SW480 (cell line): ENCODE measurements at places on chromosomes 13 and 19.
A peak's percentile ranks its signal among the peaks of the same experiment; 100 is the strongest.

GRCh38 chr19:29410601-29411000, 115.2 kb upstream of the VSTM2B start:
- DNase-seq, result no peak

DNA sequence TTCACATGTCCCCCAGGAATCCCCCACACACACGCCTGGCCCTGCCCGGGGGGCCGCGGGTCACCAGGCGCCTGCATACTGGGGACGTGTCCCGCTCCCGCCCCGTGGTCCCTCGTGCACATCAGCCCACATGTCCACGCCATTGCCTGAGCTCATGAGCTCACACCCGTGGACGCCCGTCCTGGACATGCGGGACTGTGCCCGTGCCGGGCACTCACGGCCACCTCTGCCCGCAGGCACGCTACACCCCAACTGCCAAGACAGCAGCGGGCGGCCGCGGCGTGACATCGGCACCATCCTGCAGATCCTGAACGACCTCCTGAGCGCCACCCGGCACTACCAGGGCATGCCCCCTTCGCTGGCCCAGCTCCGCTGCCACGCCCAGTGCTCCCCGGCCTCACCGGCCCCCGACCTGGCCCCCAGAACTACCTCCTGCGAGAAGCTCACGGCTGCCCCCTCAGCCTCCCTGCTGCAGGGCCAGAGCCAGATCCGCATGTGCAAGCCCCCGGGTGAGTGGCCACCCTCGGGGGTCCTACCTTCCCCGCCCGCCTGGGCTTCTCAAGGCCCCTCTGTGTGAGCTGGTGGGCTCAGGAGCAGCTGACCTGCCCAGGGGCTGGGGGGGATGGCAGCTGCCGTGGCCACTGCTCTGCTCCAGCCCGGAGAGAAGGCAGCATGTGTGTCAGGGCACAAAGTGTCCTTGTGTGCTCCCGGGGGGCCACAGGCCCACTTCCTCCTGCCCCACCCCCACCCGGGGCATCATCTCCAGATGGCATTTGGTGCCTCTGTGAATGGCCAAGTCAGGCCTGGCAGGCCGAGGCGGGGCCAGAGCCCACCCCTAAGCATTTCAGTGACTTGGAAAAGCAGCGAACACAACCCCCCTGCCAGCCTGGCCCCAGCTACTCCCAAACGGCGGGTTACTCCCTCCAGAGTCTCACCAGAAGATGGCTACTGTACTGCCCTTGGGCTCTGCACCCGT, 7.1 kb downstream of the MIDN start:
- DNase-seq, result no peak

DNA sequence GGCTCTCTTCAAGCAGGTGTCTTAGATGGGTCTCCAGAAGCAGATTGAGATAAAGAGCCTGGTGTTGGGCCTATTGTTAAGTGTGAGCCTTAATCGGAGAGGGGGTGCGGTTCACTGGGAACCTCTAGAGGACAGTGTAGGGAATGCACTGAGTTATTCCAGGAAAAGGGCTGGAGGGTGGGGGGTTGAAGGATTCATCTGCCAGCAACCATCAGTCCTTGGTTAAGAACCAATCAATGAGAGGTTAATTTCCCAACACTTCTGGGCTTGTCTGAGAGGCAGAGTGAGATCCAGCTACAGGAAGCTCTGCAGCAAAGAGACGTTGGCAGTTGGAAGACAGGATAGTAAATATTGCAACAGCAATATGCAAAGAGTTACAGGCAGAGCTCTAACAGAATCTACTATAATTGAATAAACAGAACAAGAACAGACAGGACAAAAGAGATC, 28.7 kb downstream of the CYP4F2 start:
- DNase-seq, result peak; percentile 54

GRCh38 chr19:870963-871401, 11.5 kb downstream of the CFD start:
- no peak for DNase-seq

- DNase-seq, result no peak
Observed at GRCh38 chr13:109028624-109029023, 399.2 kb downstream of the MYO16 start.

DNA sequence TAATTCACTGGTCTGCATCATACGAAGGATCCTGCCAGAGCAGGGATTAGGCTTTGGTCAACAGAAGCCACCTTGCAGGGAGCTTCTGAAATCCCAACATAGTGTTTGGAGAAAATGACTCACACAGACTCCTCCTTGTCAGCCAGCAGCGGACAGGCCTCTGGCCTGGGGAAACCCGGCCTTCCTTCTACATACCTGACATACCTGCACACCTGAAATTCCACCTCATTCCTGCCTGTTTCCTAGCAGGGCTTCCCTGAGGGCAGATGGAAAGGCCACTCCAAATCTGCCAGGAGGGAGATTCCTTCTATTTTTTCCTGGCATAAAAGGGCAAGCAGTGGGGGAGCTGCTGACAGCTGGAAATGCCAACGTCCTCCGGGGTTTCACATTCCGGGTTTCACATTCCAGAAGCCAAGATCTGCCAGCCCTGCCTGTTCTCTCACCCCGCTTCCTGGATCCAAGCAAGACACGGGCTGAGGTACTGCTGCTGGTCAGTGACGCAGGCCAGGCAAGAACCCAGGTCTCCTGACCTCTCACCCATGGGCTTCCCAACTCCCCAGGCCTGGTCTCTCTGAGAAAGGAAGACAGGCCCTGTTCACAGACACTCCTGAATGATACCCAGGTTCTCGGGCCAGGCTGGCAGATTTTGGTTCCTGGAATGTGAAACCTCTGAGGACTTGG, 18.2 kb upstream of the IGFL1 start:
- peak; percentile 82 for DNase-seq

- DNase-seq, result no peak
Observed at GRCh38 chr13:30851697-30852096, 54.4 kb upstream of the MEDAG start.

DNA sequence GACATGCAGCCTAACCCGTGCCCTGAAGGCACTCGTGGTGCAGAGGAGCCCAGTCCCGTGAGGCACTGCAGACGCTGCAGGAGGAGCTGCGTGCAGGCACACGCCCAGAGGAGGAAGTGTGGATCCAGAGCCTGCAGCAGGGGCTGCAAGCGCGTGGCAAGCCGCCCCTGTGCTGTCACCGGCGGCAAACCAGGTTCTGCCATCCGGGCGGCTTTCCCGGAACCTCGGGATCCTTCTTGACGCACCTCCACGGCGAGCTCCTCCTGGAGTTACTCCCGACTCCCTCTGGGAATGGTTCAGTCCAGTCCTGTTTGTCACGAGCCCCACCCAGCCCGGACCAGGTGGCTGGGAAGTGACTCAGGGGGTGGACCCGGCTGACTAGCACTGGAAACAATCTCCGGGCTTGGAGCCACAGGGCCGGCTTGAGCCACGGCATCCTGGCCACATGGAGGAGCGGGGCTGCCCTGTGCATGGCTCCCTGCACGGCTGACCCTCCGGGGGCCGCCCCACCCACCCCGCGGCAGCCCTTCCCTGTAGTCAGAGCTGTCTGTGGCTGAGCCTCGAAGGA, 10.2 kb downstream of the DPP9 start:
- peak; percentile 81 for DNase-seq

DNA sequence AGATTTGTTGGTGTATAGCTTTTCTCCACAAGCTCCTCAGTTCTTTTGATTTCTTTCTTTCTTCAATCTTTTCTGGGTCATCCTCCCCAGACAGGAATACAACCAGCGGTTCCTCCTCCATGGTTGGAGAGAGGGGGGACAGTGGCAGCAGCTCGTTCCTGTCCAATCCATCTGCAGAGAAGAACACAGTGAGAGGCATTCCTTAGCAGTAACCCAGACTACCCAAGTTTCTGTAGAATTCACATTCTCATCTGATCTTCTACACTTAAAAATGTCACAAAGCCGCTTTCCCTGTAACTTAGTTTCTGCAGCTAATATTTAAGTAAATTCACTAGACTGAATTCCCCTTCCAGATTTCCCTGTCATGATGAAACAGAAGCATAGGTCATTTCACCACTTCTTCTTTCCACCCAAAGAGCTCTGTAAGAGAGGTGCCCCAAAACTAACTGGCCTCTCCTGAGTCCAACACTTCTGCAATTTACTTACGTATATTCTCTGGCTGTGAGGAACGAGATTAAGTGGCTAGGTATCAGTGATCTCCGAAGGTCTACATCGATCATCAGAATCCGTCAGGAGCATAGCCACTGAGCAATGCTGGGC, 171.9 kb downstream of the TBC1D4 start:
- no peak for DNase-seq

DNA sequence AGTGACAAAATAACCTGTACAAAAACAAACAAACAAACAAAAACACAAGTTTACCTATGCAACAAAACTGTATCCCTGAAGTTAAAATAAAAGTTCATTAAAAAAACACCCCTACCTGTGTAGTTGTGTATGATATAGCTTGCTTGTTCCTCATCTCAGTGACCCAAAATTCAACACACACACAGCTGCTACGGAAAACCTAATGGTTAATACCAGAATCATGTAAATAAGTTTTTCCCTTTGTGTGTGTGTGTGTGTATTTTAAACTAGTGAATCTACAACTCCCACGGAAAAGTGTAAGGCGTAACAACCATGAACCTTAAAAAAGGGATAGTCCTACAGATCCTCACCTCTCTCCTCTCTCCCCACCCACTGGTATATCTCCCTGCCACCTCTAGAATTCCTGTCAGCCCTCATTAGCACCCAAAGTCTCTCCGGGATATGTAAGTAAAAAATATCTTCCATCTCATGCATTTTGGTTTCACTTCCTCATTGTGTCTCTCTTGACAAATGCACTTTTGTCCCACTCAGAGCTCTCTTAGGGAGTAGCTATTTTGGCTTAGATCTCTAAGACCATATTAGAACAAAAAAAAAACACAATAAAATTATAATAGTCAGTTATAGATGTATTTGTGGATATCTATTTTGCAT, 2236.5 kb downstream of the PCDH9 start:
- no peak for DNase-seq

DNA sequence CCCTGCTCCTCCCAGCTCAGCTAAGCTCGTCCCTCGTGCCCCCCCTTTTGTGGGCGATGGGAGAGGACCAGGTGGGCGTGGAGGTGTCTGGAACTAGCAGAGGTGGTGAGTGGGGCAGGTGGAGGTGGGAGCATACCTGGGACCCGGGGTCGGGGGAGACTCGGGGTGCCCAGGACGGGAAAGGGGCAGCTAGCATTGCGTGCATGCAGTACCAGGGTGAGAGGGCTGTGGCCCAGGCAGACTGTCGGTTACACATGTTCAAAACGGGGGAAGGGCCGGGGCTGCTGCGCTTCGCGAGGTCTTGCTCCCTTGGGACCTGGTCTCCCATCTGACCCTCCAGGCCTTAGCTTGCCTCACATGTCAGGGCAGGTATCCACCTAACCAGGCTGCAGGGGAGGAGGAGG, 9.1 kb downstream of the TLE5 start:
- no peak for DNase-seq

- no peak for DNase-seq
Observed at GRCh38 chr13:87676254-87677042, 5.3 kb downstream of the SLITRK5 start.

GRCh38 chr13:79992111-79992510, 348.8 kb downstream of the SPRY2 start:
- DNase-seq, result no peak

GRCh38 chr19:1265615-1266128, 3.5 kb upstream of the CIRBP start:
- DNase-seq, result peak; percentile 75

DNA sequence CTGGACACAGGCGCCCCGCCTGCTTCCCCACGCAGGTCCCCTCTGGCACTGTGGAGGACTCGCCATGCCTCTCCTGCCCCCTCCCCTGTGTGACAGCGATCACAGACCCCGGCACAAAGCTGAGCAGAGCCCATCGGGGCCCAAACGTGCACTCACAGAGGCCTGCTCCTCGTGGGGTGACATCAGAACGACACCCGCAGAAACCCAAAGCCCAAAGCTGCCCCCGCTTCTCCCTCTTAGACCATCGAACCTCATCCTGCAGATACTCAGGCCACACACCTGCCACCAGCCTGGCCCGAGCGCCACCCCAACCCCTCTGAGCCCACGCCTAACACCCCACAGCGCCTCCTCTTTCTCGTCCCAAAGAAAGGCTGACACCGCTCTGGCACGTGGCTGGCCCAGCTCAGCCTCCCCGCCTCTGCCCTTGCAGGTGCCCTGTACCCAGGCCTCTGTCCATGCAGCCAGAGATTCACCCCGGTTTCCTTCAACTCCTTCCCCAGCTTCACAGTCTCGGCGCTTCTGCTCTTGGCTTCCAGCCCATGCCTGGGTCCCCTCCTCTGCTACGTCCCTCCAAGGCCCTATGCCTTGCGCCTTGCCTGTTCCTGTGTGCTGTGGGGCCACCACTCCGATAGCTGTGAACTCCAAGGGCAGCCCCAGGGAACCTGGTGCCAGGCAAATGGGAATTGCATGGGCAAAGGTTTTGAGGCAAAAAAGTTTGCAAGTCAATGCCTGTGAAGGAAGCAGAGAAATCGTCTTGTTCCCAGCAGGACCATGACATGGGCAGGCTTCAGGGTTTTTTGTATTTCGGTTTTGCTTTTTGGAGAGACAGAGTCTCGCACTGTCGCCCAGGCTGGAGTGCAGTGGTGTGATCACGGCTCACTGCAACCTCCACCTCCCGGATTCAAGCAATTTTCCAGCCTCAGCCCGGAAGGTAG, 831 bp upstream of the CBARP start:
- DNase-seq, result no peak

DNA sequence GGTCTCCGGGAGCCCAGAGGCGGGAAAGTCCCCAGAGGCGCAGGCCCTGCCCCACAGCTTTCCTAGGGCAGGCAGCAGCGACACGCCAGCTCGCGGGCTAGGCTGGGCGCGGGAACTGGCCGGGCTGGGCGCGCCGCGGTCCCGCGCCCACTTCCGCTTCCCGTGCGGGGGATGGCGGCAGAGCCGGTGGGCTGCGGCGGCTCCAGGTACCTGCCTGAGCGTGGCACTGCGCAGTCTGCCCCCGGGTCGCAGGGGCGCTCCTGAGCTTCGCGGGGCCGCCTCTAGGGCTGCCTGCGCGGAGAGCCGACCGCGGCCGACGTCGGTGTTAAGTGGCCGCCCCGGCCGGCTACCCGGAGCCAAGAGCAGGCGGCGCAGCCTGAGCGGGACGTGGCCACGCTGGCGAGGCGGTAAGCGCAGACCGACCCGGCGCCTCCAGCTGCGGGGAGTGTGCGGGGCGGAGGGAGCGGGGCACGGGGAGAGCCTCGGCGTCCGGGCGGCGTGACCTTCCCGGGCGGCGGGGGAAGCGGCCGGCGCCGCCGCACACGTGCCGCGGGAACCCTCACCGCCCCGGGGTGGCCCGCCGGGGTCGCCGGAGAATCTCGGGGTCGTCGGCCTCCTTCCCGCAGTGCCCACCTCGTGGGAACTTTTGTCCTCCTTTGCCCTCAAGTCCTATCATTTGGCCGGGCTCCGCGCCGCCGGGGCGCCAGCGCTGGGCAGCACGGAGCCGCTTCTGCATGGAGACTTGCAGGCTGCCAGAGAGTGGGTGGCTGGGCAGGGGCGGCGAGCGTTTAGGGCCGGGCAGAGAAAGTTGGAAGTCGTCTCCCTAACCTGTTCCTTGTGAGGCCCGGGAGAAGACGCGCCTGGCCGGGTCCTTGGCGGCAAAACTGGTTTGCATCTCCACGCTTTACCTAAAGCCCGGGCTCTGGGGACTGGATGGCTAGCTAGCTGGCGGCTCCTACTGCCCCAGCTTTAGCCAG, 31.4 kb upstream of the MPHOSPH8 start:
- peak; percentile 82 for DNase-seq

DNA sequence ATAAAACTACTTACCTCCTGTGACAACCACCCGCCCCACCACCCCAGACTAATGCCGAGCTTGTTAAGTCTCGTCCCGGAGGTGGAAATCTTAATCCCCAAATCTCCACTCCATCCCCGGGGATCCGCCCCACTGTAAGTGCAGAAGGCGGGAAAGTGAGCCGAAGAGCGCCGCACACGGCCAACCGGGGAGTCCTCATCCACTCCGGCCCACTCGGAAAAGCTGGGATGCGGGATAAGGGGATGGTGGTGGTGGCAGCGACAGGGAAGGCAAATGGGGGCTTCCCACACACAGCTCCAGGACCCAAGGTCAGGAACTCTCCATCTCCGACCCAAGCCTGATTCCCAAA, 621 bp downstream of the FBL start:
- no peak for DNase-seq
